Umbilical cord (tissue), 2 donors: ENCODE measurements at places on chromosomes 11 and 22. TPM values are rescaled to one million over a fixed set of nuclear protein-coding genes. Genes with fewer than 3 reads are reported as not detected.
A peak's percentile ranks its signal among the peaks of the same experiment; 100 is the strongest.

Gene TEX12
- 3.1 TPM for total RNA-seq

Gene TRPC6
- total RNA-seq: 53.4 TPM

Gene EFCAB6
- 7.0 TPM for total RNA-seq

Gene MMP13
- not detected for total RNA-seq

Gene ROBO4
- total RNA-seq: 13.0 TPM

Gene ANKRD13D
- 31.1 TPM for total RNA-seq

Gene GGTLC3
- total RNA-seq: not detected

Gene JOSD1
- 44.5 TPM for total RNA-seq

Gene ZNF70
- total RNA-seq: 5.3 TPM

Gene SLC35F2
- 5.3 TPM for total RNA-seq

GRCh38 chr11:123478352-123478987, 48.4 kb downstream of the GRAMD1B start:
- DNase-seq: peak; percentile 82

- DNase-seq: no peak
Measured at GRCh38 chr22:22377335-22377734, 131.2 kb downstream of the ZNF280B start.

- peak; percentile 63 for DNase-seq
Measured at GRCh38 chr11:706957-707816, 1.2 kb downstream of the EPS8L2 start.

- no peak for DNase-seq
Measured at GRCh38 chr22:26740253-26740652, 82.9 kb downstream of the MIAT start.

- no peak for DNase-seq
Measured at GRCh38 chr11:57482782-57483561, 22.6 kb downstream of the RTN4RL2 start.

DNA sequence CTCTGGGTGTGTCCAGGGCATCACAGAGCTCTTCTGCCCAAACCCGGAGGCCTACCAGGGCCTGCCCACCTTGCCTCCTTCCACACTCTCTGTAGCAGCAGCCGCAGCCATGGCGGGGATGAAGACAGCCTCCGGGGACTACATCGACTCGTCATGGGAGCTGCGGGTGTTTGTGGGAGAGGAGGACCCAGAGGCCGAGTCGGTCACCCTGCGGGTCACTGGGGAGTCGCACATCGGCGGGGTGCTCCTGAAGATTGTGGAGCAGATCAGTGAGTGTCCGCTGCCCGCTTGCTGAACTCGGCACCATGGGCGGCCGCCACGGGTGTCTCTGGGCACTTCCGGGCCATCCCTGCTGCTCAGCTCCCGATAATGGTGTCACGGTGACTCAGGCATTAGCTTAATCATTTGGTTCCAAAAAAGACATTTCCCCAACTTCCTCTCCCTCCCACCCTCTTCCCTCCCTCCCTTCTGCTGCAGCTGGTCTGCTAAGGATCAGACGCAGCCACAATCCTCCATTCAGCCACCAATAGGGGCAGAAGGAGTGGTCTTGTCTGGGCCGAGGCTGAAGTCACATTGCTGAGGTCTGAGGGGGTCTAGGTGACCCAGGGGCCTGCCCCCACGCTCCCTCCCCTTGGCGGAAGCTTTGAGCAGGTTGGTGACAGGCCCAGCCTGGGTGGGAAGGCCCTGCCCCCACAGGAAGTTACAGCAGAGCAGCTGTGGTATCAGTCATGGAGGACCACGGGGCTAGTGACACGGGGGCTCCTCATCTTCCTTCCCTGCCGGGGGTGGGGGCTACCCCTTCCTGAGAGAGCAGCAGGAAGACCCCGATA, 950 bp downstream of the FERMT3 start:
- peak; percentile 39 for DNase-seq

GRCh38 chr22:40328546-40329456, 17.5 kb upstream of the ADSL start:
- DNase-seq: no peak

- DNase-seq: no peak
Measured at GRCh38 chr11:134390706-134391569, 21.1 kb downstream of the B3GAT1 start.

DNA sequence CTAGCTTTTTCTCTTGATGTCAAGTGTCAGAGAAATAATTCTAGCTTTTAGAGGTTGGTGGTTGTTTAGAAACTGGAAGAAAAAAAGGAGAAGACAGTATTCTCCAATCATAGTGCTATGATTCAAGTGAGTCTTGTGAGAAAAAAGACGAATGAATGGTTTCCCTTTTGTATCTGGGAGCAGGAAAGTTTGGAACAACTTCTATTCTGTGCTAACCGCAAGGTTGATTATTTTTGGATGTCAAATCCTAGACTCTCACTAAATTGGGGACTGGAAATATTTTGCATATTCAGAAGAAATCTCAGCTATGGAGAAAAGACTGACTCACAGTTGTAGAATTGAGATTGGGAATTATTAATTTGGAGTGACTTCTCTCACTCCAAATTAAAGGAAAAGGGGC, 69.2 kb downstream of the SYT13 start:
- DNase-seq: no peak

DNA sequence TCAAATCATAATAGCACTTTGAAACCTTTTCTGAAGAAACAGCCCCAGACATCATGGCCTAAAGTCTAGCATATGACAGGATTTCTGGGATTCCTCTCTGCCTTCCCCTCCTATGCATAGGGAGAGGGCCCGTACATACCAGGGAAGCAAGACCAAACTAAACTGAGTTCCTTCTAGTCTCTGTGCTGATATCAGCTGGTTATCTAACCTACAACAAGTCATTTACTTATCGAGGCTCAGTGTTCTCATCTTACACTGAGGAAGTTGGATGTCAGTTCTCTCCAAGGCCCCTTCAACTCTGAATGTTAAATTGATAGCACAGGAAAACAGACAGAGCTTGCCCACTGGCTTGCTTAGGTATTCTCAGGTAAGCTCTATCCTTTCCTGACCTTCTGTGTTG, 17.0 kb upstream of the GRIK4 start:
- no peak for DNase-seq

GRCh38 chr11:103798026-103798425, 238.4 kb upstream of the DDI1 start:
- peak; percentile 73 for DNase-seq

GRCh38 chr11:42043312-42043711, 583.9 kb upstream of the LRRC4C start:
- DNase-seq: no peak

GRCh38 chr11:77865805-77866204, 44.9 kb downstream of the AAMDC start:
- DNase-seq: peak; percentile 69

GRCh38 chr11:55707029-55707428, 45.0 kb downstream of the OR4C6 start:
- DNase-seq: no peak

DNA sequence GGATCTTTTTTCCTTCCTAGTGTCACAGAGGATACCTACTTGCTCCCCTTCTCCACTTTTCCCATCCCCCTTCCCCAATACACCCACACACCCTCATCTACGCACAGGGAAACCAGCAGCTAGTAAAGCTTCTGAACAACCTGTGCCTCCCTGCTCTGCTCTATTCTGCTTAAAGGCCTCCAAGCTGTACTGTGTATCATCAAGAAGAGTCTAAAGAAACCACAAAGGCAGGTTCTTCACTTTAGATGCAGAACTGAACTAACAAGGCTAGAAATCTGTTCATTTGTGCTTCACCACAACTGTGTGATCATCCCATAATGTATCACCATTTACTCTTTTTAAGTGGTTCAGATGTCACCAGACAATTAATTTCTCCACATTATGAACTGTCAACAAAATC, 132.5 kb downstream of the SGSM3 start:
- no peak for DNase-seq

DNA sequence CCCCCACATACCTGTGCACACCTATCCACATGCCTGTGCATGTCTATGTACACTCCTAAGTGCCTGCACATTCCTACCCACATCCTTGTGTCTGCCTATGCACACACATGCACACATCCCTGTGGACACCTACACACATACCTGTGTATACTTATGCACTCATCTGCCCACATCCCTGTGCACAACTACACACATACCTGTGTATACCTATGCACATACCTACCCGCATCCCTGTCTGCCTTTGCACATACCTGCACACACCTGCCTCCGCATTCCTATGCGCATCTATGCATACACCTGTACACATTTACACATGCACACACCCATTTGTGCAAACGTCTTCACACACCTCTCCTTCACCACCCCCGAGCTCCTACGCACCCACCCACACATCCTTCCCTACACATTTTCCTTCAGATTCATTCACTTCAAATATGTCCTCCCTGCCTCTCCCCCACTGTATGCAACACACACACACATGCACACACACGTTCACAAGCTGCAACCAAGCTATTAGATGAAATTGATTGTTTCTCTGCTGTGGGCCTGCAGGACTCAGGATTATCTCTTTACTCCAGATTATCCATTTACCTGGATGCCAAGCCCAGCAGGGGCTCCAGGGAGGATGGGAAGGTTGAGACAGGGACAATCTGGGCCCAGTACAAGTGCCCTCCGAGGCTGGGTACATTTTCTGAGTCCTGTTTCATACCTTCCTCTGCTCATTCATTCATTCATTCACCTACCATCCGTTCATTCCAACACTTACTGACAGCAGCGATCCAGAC, 53.2 kb downstream of the TSPAN18 start:
- DNase-seq: no peak

DNA sequence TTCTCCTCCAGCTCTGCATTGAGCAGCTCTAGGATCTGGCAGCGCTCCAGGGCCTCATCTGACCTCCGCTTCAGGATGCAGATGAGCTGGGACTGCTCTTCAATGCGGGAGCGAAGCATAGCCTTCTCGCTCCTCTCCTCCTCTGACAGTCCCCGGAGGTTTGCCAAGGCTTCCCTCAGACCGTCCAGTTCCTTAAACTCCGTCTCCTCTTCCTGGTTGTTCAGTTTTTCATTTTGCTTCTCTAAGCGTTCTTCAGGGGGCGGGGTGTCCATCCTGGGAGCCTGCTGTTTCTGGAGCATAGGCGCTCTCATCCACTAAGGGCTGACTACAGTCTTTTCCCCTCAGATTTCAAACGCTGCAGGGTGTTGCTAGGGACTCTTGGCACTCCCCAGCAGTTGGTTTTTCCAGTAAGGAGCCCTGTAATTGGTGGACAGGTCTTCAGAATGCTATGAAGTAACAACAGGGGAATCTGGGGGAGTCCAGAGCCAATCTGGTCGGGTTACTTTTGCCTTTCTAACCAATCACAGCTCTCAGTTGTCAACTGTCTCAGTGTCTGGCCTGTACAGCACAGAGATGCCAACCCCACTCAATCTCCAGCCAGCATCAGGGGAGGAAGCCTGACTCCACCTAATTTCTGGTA, at the start of gene CCDC89:
TSS of gene CCDC89 (minus strand) at position 376 of the 640 bp plus-strand sequence. CDS start at position 311, 65 bp downstream.
- DNase-seq: peak; percentile 98

DNA sequence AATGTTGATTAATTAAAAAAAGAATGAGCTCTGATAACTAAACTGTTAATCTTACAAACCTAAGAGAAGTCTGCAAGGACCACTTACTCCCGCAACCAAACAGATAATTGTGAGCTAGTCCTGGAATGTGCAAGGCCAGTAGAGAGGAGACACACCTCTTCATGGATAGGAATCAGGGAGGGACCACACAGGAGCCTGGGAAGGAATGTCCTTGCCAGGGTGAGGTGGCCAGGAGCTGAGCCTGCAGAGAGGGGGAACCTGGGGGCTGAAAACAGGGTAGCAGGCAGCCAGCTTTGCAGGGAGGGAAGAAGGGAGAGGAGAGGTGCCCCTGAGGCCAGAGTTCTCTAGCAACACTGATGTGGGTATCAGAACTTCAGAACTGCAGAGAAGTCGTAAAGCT, 9.4 kb upstream of the NLRP10 start:
- no peak for DNase-seq

DNA sequence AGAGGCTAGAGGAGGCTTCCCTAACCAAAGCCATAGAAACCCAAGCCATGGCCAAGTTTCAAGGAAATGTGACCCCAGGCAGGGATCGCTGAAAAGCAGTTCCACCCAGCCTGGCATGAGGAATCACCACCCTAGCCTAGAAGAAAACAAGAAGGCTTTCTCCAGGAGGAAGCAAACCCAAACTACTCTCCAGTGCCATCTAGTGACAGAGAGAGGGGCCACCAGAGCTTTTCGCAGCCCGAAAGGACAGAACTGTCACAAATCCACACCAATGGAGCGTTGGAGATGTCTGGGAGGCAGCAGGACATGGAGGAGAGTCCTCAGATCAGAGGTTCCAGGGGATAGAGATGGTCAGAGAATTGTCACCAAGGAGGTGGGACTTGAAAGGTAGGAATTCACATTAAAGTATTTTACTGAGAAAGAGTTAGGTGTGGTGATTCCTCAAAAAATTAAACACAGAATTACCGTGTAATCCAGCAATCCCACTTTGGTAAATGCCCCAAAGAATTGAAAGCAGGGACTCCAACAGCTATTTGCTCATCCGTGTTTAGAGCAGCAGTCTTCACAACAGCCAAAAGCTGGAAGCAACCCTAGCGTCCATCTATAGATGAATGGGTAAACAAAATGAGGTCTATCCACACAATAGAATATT, 67.3 kb upstream of the NUP50 start:
- peak; percentile 69 for DNase-seq

DNA sequence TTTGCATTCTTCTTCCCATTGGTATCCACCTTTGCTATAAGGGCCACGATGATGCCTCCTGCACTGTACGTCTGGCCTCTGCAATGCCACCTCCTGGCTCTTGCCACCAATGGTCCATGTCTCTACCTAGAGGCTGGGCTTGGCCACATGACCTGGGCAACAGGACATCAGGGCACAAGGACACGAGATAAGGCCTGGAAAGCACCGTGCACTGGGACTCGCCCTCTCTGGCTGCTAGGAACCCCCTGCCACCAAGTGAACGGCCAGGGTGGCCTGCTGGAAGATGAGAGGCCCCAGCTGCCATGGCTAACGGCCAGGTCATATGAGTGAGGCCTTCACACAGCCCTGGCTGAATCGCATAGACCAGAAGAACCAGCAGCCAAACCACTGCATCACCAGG, 87.4 kb downstream of the TRMU start:
- no peak for DNase-seq

GRCh38 chr11:44943118-44943517, 7.6 kb downstream of the TP53I11 start:
- peak; percentile 37 for DNase-seq

GRCh38 chr11:16881074-16881709, 133.0 kb downstream of the PLEKHA7 start:
- DNase-seq: peak; percentile 20

DNA sequence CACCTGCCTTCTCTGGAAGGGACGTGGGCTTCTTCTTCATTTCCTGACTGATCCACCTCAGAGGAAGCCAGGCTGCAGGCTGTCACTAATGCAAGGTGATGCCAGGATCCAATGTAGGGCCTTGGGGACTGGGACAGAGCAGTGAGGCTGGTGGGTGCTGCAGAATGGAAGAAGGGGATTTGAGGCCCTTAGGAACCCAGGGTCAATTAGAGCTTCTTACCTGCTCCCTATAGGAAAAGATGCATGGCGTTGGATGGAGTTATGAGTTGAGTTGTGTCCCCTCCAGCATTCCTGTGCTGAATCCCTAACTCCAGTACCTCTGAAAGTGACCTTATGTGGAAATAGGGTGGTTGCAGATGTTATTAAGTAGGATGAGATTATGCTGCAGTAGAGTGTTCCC, 190.4 kb downstream of the MIAT start:
- no peak for DNase-seq

- DNase-seq: no peak
Measured at GRCh38 chr11:26348776-26349175, 16.8 kb downstream of the ANO3 start.
